ENCODE measurements at places on chromosomes 7 and 10. TPM values are rescaled to one million over a fixed set of nuclear protein-coding genes. Genes with fewer than 3 reads are reported as not detected.

CUL2 gene
- 24.1 TPM for total RNA-seq

MYOZ1 gene
- 0.86 TPM for total RNA-seq

GIMAP4 gene
- not detected for total RNA-seq

ZNF488 gene
- total RNA-seq: 0.39 TPM

UNCX gene
- total RNA-seq: not detected

GBX1 gene
- not detected for total RNA-seq

MYO1G gene
- total RNA-seq: not detected

TMEM213 gene
- not detected for total RNA-seq

KAZALD1 gene
- 0.23 TPM for total RNA-seq

CNPY1 gene
- not detected for total RNA-seq

CYP3A7 gene
- not detected for total RNA-seq

FKBP6 gene
- total RNA-seq: not detected

STEAP1 gene
- total RNA-seq: 44.6 TPM

All from hair follicular keratinocyte (primary cell).